Fibroblast of lung (primary cell): ENCODE measurements at places on chromosomes 7 and 10. TPM values are rescaled to one million over a fixed set of nuclear protein-coding genes. Genes with fewer than 3 reads are reported as not detected.

GRCh38 chr7:16801111-16801542 is 3.7 kb downstream of the AGR2 start:
- H3K27me3 ChIP-seq = peaks cover 2% of the 10 kb centered on the region
- peak; percentile 79 for DNase-seq
- no peaks in the 10 kb centered on the region for H3K36me3 ChIP-seq
- no peak overlapping the region for H3K4me3 ChIP-seq

- H3K4me3 ChIP-seq = no peak overlapping the region
- no peaks in the 10 kb centered on the region for H3K4me1 ChIP-seq
- no peak overlapping the region for H3K27ac ChIP-seq
Observed at GRCh38 chr10:63094405-63094804, 38.7 kb upstream of the NRBF2 start.

DNA sequence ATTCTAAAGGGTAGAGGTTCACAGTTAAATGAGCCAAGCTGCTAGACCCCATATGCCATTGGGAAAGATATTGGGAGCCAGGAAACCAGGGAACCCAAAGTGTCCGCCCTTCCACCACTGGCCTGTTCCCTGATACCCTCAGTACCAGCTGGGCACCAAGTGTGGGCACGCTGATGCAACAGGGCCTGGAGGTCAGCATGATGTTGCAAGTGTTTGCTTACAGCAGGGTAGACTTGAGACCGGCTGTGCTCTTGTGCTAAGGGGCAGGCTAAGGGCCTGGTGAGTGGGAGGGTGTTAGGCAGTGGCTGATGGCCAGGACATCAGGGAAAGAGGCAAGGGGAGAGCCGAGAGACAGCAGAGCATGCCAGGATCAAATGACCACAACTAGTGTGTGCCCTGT is 21.0 kb upstream of the MYL7 start:
- peaks cover 5% of the 10 kb centered on the region for H3K27me3 ChIP-seq
- no peaks in the 10 kb centered on the region for H3K36me3 ChIP-seq
- peaks cover 3% of the 10 kb centered on the region for H3K4me1 ChIP-seq
- no peak overlapping the region for H3K4me3 ChIP-seq

DNA sequence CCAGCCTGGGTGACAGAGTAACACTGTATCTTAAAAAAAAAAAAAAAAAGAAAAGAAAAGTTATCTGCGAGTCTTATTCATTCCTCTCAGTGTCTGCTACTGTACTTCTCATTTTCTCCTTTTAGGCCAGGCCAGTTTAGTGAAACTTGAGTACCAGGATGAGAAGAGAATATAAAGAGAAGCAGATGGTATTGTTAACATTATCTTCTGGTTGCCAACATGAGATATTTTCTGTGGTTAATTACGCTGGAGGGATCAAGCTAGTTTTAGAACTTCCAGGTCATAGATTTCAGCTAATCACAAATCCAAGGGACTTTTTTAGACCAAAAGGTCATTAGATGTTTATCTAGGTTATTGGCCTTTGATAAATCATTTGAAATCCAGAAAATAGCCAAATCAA is 252.6 kb upstream of the SMIM30 start:
- DNase-seq = no peak
- H3K27me3 ChIP-seq = no peaks in the 10 kb centered on the region
- H3K27ac ChIP-seq = no peak overlapping the region
- H3K4me3 ChIP-seq = no peak overlapping the region
- no peaks in the 10 kb centered on the region for H3K36me3 ChIP-seq
- H3K4me1 ChIP-seq = peaks cover 2% of the 10 kb centered on the region

MPP7 gene
- total RNA-seq = 0.51 and 0.99 TPM in 2 replicates
